ENCODE measurements at places on chromosomes 11 and 22.

DNA sequence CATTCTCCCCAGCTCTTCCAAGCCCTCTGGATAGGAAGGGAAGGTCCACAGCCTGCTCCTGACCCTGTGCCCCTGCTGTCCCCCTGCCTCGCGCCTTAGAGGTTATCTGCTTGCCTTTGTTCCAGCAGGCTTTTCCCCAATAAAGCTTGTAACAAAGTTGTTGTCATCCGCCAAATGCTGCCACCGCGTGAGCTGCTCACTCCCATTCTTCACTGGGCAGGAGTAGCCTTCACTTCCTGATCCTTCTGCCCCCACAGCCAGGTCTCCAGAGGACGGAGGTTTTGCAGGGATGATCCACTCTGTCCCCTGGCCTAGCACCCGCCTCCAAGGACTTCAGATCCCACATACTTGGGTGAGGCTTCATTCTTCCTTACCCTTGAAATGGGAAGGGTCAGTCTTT, 94.0 kb upstream of the RASSF10 start:
- no peak for DNase-seq

DNA sequence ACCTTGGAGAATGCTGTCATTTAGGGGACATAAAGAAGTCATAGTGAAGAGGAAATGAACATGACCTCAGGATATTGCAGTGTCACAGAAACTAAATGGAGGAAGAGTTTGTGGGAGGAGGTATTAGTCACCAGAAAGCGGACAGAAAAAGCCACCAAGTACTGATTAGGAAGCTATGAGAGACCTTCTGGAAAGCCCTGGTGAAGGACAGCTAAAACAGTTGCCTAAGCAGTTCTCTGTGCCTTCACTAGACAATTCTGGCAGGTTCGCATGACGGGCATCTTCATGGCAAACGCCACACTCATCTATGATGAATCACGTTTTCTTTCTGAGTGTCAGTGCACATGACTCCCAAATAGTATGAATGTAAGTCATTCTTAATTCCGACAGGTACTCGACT, 325.8 kb downstream of the C11orf87 start:
- no peak for DNase-seq

DNA sequence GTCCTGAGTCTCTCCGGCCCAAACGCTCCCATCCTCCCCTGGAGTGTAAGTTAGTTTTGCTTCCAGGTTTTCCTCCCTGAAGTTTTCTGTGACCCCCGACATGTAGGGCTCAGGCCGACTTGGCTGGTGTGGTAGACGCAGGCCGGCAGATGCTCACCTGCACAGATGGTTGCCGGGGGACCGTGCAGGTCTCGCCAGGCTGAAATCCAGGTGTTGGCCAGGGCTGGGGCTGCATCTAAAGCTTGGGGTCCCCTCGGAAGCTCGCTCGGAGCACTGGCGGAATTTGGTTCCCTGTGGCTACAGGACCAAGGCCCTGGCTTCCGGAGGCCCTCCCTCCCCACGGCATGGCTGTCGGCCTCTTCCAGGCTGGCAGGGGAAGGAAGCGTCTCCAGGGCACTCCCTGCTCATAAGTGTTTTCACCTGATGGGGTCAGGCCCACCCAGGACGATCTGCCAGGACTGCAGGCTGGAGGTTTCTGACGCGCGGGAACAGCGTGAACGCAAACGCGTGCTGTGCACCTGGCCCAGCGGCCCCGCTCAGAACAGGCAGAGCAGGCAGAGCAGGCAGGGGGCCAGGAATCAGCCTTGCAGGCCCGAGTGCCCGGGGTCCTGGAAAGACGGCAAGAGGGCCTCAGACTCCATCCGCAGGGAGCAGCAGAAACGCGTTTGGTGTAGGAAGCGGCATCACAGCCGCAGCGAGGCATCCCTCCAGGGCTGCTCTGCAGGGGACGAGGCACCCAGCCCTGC, 258.2 kb downstream of the BRD1 start:
- no peak for DNase-seq

DNA sequence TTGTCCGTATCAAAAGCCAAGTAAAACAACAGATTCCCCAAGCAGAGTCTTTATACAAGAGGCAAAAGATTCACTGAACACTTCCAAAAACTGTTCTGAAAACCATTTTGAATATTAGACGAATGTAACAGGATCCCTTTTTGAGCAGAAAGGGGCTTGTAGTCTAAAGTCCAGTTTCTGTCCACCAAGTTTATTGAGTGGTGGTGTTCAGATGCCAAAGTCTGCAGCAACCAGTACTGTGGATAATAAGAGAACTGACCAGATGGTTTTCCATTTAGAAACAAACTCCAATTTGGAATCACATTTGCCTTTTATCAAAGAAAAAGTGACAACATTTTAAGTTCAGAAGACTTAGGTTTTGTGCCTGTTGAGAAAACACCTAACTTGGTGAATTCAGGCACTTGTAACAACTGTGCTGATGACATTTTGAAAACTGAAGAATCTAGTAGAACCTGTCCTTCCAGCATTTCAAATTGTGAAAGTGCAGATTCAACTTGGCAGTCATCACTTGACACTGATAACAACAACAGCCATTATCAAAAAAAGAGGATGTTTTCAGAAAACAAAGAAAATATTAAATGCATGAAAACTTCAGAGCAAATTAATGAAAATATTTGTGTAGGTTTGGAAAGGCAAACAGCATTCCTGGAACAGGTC, 217.1 kb downstream of the CSNK2A3 start:
- no peak for DNase-seq

- DNase-seq: no peak
Measured at GRCh38 chr11:133732109-133732674, 113.1 kb downstream of the SPATA19 start.

DNA sequence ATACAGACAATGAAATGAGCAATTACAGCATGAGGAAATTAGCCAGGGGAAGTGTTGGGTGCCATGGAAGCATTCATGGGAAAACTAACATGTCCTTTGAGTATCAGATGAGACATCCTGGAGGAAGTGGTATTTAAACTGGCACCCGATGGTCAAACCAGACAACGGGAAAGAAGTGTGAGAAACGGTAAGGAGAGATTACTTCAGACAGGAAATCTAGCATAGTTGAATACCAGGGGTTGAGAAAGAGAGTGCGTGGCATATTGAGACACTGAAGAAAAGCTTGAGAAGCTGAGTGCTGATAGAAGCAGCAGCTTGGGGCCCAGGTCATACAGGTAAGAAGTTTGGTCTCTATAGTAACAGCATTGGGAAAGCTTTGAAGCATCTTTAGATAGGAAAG, 175.3 kb downstream of the C11orf87 start:
- DNase-seq: no peak

DNA sequence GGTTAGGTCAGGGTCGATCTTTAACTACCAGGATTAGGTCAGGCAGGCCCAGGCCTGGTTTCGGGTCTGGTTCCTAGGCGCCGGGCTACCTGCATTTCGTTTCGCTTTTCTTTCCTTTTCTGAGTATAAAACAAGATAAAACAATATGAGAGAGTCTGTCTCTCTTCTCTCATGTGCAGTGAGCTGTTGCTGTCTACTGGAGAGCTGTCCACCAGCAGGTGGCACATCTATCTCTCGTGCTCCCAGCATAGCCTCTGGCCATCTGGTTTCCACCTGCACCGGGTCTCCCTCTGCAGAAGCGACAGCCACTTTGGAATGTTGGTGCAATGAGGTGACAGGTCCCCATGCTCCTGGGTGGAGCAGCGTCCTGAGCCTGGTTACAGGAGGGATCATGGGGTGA, 27.6 kb downstream of the RIBC2 start:
- DNase-seq: no peak

GRCh38 chr11:64007629-64008282, 21.5 kb downstream of the OTUB1 start:
- no peak for DNase-seq

- no peak for DNase-seq
Measured at GRCh38 chr11:108923413-108923812, 258.5 kb downstream of the DDX10 start.

GRCh38 chr11:4665424-4665823, 21.6 kb downstream of the OR51E1 start:
- no peak for DNase-seq

DNA sequence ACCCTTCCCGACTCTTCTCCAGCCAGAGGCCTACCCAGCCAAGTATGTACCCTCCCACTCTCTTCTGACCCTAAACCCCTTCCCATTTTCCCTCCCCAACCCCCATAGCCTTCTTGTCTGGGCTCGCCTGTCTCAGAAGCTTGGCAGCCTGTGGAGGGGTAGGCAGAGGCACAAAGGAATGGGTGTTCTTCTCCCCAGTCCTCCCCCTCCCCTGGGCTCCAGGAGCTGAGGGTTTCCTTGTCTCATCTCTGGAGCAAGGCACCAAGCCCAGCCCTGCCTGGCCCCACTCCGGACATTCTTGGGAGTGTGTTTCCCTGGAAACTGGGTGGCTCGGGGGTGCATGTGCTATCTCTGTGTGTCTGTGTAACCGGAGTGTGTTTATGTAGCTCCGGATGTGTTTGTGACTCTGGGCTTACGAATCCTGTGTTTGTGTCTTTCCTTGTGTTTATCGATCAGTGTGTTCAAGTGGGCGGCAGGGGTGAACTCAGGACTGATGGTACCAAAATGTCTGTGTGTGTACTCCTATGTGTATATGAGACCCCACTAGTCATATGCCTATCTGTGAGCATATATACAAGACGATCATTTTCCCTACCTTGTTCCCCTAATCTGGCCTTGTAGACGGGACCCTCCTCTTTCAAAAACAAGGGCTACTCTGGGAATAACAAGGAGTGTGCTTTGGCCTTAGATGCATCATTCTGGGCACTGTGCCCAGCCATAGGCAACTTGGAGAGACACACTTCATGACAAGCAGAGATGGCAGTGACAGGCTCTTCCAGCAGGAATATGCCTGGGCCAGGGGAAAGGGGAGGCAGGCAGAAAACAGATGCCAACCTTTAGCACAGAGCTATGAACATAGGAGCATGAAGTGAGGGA, 10.9 kb downstream of the PHLDB1 start:
- no peak for DNase-seq

GRCh38 chr22:46376111-46376510, 40.6 kb downstream of the TRMU start:
- DNase-seq: no peak

GRCh38 chr11:130483124-130483523, 34.7 kb downstream of the ADAMTS15 start:
- DNase-seq: no peak

DNA sequence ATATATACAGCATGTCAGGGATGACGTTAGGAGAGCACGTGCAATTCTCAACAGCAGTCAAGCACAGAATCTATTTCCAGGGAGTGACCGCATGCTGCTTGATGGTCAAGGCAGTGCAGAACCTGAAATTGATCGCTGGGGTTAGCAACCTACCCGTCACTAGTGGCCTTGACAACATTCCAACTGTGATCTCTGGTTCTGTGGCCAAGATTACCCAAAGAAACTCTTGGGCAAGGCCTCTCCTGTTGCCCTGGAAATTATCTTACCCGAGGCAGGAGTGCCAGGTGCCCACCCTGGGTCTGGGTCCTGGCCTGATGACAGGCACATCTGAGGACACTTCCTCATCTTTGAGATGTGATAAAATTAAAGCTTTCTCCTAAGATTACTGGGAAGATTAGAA, 2.2 kb downstream of the TM7SF2 start:
- no peak for DNase-seq

GRCh38 chr11:103947546-103947919, 88.9 kb upstream of the DDI1 start:
- DNase-seq: no peak

GRCh38 chr22:37310815-37311595, 28.7 kb downstream of the CYTH4 start:
- DNase-seq: no peak

- no peak for DNase-seq
Measured at GRCh38 chr11:93728792-93729128, 12.5 kb downstream of the TAF1D start.

GRCh38 chr11:85776951-85777602, 33.9 kb downstream of the SYTL2 start:
- no peak for DNase-seq

- DNase-seq: no peak
Measured at GRCh38 chr22:20852076-20852475, 6.5 kb downstream of the PI4KA start.

DNA sequence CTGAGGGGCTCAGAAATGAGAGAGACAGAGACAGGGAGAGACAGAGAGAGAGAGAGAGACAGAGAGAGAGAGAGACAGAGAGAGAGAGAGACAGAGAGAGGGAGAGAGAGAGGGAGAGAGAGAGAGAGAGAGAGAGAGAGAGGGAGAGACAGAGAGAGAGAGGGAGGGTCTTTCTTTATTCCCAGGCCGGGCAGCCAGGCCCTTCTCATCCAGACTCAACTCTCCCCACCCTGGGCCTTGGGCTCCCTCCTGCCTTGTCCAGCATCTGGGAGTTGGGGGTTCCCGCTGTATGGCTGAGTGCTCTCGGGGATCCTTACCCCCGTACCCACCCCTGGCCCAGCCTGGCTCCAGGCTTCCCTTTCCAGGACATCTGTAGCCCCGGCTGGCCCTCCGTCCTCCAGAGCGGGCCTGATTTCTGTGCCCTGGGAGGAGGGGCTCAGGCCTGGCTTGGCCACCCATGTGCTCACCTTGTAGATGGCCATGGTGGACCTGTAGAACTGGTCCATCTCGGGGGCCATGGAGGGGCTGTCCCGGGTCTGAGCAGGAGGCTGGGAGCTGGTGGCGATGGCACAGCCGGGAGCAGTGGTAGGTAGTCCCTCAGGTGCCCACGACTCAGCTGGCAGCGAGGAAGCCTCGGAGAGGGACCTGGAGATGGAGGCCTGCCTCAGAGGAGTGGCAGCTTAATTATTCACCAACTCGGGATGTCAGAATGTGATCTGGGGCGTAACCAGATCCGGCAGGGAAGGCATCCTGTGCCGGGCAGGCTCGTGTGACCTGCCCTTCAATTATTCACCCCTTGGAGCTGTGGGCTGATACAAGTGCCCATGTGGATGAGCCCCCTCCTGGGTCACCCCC, at the start of gene BAIAP2L2:
BAIAP2L2 (minus strand) TSS at position 677 of the 855 bp plus-strand sequence; CDS start at position 518, 159 bp downstream.
- DNase-seq: no peak

- DNase-seq: no peak
Measured at GRCh38 chr22:28989912-28990311, 71.7 kb downstream of the C22orf31 start.

DNA sequence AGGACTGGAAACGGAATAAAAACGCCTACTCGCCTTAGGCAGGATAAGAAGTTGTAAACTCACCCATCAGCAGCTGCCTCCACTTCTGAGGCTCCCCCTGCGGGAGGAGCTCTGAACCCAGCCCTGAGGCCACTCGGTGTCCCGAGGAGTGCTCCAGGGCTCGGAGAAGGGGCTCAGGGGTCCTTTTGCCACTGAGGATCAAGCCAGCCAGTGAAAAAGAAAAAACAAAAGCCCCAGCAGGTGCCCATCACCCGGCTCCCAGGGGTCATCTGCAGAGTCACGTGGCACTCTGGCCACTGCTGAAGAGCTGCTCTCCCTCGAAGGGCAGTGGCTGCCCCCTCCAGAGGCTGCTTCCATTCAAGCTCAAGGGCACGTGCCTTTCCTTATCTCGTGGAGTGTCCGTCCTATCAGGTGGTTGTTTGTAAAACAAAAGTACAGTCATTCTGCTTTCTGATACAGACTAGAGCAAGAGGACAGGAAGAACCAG, 29.0 kb downstream of the NUP50 start:
- no peak for DNase-seq

- DNase-seq: no peak
Measured at GRCh38 chr22:35733036-35733435, 15.4 kb downstream of the APOL5 start.

Data from activated CD8-positive, alpha-beta memory T cell treated with anti-CD3 and anti-CD28 coated beads, Interleukin-2, amount 50 U/mL, for 4 hours (primary cell).